NCI-H2081 treated with DMSO at 0.1 percent for 48 hours (cell line): ENCODE measurements at places on chromosomes 5 and 9.
A peak's percentile ranks its signal among the peaks of the same experiment; 100 is the strongest.

DNA sequence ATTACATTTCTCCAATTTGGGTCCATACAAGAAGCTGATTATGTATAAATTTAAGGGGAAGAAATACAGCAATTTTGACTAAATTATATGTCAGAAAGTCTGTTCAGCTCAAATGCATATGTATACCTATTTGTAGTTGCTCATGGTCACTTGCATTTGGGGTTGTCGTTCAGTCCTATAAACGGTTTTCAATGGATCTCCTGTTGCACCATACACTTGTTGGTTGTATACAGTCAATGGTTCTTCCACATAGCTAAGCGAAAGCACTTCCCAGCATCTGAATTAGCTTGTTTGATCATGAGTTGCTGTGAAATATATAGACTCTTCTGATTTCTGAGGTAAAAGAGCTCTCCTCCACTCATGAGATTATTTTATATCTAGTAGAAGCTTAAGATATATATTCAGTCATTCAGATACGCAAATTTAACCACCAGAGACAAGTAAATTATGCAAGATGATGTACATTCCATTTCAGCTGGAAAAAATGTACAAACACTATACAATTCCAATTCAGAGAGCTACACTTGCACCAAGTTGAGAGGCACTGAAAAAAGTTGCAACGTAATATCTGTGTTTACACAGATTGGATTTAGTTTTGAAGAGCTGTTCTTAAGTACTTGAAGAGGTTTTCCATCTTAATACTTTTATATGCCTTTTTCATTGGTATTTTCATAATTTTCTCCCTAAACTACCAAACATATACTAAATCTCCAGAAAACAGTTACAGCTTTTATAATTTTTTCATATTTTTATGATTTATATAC is 64.4 kb upstream of the POU5F2 start:
- no peak for DNase-seq

GRCh38 chr9:127344368-127345000 is 52.5 kb upstream of the SLC2A8 start:
- no peak for DNase-seq

GRCh38 chr9:132175431-132175830 is 13.6 kb downstream of the NTNG2 start:
- DNase-seq: no peak

GRCh38 chr5:122565331-122565730 is 209.5 kb upstream of the SNX2 start:
- DNase-seq: no peak

DNA sequence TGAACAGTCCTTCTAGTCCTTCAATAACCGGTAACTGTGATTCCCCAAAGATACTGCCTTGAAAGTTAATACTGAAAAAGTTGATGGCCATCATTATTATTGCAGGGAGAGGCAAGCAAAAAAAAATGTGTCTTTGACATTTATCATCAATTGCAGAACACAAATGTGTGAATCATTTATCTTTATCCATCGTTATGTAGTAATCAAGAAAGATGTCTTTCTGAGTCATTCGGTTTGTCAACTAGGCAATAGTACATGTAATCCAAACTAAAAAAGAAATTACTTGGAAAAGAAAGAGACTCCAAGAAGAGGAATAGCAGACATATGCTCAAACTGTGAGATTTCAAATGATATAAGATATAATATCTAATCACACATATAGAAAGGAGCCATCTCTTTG is 473.0 kb downstream of the CETN3 start:
- no peak for DNase-seq

GRCh38 chr9:91943478-91944470 is 6.3 kb downstream of the ROR2 start:
- DNase-seq: no peak

DNA sequence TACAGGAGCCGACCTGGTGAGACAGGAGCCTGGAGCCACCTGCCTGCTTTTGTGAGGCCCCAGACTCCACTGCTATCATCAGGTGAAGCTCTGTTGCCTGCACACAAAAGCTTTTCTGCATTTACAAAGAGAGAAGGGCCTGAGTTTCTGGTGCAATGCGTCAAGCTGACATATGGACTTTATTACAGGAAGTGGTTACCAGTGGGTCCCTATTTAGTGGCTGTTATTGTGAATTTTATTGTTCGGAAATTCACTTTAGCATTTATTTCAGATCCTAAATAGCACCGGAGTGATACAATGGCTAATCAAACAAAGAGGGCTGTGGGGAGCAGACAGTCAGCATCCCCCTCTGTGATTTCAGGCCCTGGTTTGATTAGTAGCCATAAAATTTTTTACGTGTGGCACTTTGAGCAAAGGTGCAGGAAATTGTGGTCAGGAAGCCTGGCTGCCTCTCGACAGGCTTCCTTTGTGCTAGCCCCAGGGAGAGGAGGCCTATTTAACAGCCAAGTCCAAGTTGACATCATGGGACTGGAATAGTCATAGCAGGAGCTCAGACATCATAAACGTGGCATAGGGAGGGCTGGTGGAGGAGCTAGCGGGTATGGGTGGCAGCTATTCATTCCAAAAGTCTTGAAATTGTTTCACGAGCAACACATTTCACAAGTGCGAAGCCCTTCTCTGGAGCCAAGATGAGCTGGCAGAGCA is 8.4 kb downstream of the TGFBI start:
- DNase-seq: peak; percentile 78

GRCh38 chr9:75938946-75939345 is 48.5 kb downstream of the PCSK5 start:
- no peak for DNase-seq

DNA sequence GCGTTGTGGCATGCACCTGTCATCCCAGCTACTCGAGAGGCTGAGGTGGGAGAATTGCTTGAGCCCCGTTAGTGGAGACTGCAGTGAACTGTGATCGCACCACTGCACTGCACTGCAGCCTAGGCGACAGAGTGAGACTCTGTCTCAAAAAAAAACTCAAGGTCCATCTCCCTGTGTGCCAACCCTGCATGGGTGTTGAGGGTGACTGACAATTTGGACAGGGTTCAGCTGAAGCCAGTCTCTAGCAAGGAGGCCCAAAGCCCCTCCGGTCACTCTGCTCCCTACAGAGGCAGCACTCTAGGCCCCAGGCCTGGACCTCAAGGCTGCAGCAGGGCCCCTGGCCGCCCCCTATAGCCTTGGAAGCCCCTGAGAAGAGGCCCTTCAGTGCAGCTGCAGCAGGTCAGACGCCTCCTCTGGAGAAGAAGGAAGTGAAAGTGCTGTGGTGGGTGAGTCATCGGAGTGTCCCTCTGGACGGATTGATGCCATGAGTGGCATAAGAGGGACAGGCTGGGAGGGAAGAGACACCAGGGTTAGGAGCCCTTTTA is 39.2 kb upstream of the NEK6 start:
- no peak for DNase-seq

- DNase-seq: no peak
Observed at GRCh38 chr5:141003031-141003430, 36.8 kb downstream of the PCDHAC2 start.

DNA sequence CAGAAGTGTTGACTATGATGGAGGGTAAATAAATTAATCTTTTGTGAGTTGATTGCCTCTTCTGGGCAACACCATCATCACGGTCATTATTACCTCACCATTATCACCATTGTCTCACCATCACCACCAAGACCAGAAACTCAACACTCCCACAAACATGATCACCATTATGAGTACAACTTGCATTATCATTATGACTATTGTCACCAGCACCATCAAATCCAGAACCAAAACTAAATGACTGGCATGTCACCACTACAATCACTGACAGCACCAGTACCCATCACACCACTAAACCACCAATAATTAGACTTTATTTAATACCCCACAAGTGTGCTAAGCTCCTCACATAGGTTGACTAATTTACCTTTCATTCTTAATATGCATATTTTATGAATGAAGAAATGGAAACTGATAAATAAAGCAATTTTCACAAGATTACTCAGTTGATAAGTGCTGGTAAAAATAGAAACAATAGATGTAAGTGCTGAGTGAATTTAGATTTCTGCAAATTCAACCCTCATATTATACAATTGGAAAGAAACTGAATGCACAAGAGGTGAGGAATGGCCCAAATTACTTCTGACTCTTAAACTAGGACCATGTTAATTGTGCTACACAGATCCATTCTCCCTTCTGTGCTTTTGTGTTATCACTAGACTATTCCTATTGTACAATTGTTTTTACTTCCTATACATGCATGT is 517.8 kb upstream of the PAPPA start:
- no peak for DNase-seq

- no peak for DNase-seq
Observed at GRCh38 chr5:160957312-160957861, 105.4 kb upstream of the ATP10B start.

GRCh38 chr5:19923742-19924141 is 64.3 kb downstream of the CDH18 start:
- no peak for DNase-seq

DNA sequence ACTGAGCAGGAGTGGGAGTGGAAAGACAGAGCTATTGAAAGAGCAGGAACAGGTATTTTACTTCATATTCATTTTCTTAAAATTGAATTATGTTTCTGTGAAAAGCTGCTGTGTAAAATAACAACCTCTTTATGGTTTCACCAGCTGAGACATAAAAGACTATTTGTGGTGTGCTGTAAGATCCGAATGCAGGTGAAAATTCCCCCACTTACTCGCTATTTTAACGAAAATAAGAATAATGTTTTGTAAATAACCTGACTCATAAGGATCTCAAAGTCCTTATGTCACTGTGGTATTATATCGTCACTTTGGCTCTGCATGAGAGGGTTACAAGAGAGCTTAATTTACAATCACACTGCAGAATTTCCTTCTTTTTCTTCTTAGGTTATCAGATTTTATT is 65.3 kb upstream of the NFIB start:
- DNase-seq: no peak

GRCh38 chr5:119275146-119275545 is 80.7 kb upstream of the TNFAIP8 start:
- DNase-seq: no peak

DNA sequence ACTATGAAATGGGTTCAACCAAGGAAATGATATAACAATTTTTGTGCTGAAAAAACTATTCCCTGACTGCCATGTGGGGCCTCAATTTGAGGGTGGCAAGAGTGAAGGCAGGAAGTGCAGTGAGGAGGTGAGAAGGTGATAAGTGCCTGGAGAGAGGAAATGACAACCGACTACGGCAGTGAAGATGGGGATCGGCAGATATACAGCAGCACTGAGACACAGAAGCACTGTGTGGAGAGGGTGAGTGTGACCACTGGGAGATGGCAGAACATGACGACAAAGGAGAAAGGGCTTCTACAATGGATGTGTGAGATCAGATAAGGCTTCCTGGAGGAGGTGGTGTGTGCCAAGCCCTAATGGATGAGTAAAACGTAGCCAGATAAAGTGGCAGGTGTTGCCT is 271.8 kb downstream of the TRIM32 start:
- no peak for DNase-seq

GRCh38 chr5:88140396-88140855 is 128.2 kb downstream of the TMEM161B start:
- DNase-seq: no peak

DNA sequence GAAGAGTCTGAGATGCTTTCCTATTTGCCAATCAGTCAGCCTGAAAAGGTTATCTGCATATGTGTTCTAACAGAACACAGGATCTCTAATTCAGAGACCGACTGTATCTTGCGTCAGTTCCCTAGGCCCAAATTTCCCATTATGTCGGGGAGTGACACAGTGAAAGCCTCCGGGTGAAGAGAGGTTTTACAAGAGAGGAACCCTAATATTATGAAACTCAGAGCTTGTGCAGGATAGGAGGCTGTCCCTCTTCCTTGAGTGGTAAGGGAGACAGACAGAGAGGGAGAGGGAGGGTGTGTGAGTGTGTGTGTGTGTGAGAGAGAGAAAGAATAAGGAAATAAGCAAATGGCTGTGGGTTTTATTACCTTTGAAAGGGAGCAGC is 1.9 kb downstream of the CD14 start:
- no peak for DNase-seq

DNA sequence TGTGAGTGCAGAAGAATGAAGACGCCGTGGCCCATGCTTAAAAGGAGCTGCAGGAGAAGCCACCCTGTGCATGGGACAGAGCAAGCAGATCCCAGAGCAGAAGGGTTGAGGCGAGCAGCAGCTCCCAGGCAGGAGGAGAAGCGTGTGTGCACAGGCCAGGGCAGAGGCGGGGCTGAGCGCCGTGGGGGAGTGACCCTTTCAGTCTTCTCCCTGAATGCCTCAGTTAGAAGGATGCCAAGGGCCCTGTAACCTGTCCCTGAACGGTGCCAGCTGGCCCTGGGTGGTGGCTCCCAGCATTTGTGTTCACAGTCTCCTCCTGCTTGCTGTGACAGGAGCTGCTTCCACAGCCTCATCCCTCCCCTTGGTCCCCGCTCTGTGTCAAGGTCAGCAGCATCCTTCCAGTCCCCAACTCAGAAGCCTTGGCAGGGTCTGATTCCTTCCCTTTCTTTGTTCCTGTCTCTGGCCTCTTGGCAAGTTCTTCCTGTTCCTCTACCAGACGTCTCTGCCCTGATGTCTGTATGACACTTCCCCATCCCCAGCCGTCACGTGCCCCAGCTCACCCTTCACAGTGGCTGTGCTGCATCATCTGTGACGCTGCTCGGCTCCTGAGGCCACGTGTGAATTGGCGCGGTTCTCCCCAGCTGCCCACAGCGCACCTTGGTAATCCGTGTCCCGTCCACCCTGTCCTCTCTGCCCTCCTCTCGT is 5.2 kb downstream of the EXOC3 start:
- no peak for DNase-seq

DNA sequence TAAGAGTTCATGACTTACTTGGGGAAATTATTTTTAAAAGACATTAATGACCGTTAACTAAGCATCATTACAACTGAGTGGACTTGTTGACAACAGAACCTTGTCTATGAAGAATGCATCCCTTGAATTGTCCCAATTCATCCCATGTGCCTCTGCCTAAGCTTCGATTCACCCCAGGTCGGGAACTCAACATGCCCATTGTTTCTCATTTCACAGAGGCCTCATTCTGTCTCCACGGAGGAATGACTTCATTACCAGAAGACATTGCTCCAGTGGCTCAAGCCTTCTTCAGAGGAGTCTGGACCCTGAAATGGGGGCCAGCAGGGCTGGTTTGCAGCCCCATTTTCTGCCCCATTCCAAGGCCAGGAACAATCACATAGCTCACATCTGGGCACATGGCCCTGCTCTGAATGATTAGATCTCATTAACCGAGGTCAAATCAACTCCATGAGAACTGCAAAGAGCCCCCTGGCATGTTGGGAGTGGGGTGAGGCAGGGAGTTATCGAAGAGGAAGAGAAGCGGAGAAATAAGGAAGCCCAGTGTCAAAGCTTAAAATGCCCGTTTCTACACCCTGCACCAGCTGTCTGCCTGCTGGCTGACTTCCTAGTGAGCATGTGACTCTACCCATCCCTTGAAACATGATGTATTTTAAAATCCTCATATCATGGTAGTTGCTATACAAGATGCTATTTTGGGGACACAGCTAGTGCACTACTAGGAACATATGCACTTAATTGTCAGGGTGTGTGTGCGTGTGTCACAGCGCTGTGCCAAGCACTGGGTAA is 137.3 kb downstream of the LHFPL2 start:
- DNase-seq: no peak

DNA sequence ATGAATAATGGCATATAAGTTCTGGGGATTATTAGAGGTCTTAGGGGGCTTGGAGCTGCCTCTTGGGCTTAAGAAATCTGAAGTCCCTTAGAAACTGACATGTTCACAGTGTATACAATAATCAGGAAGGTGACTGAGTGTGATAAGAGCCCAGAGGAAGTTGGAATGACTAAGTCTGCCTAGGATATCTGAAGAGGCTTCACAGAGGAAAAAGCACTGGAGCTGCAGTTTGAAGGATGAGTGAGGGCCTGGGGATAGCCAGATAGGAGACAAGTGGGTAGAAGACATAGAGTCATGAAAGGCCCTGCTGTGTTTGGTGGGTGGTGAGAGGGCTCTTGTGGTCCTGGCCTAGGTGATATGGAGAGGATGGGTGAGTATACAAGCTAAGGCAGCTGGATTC is 8.8 kb downstream of the NEUROG1 start:
- DNase-seq: no peak

- DNase-seq: no peak
Observed at GRCh38 chr9:75358846-75359245, 270.5 kb downstream of the OSTF1 start.
